ENCODE measurements at places on chromosomes 3 and 15. TPM values are rescaled to one million over a fixed set of nuclear protein-coding genes. Genes with fewer than 3 reads are reported as not detected.

DNA sequence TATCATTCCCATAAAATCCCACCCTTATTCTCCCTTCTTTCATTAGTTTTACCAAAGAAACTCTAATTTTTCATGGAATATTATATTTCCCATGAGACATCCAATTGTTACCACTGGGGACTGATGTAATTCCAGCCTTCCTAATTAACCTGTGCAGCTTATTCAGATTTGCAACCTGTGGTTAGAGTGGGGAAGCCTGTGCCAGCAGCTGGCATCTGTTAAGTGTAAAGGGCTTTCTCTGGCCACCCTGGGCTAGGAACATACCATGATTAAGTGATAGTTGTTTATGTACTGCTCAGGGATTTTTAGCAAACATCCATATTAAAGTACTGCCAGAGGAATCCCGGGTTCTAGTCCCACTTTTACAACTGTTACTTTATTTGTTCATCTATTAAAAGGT lies 78.2 kb downstream of the TPRG1 start:
- no peaks in the 10 kb centered on the region for H3K27me3 ChIP-seq
- no peak for DNase-seq
- H3K4me3 ChIP-seq: no peak overlapping the region
- H3K4me1 ChIP-seq: no peaks in the 10 kb centered on the region
- H3K36me3 ChIP-seq: peaks cover 2% of the 10 kb centered on the region

DNA sequence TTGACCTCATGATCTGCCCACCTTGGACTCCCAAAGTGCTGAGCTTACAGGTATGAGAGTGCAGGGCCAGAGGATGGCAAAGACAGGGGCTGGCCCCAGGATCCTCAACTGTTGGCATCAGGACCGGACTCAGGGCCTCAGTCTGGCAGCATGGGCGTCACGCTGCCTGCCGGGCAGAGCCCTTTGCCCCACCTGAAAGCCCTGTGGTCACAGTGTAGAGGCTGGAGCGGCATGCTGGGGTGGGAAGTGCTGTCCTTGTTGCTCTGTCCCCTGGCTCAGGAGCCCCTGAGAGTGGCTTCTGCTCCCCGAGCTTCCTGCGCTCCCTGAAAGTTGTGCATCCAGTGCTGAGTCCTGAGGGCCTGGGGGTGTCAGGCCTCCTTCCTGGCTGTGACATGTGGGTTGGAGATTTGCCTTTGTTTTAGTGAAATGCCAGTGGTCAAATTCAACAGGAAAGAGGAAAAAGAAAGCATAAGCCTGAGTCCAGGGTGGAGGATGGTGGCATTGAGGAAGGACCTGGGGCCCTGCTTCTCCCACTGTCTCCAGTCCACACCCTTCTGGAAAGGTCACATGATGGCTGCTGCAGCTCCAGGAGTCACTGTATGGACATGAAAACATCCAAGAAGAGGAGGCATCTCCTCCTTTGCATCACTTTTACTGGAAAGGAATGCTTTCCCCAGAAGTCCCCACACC lies 147.2 kb downstream of the OR4M2 start:
- H3K4me3 ChIP-seq: no peak overlapping the region
- no peaks in the 10 kb centered on the region for H3K4me1 ChIP-seq
- no peak overlapping the region for H3K27ac ChIP-seq
- H3K36me3 ChIP-seq: peaks cover 26% of the 10 kb centered on the region
- H3K27me3 ChIP-seq: no peaks in the 10 kb centered on the region
- DNase-seq: no peak

DNA sequence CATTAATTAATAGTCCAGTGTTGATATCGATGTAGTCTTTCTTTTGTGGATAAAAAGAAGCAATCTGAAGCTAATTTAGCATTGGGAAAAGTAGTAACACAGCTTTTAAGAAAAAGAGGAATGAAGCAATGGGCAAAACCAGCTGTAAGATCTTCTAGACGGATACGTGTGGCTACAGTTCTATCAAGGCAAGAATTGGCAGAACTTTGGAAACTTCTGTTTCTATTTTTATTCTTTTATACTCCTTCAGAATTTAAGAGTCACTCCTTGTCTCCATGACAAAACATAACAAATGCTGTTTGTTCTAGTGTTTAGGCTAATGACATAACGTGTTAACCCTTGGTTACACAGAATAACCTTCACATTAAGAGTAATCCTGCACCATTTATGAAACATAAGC lies 289.2 kb downstream of the ROBO2 start:
- no peak overlapping the region for H3K27ac ChIP-seq
- no peaks in the 10 kb centered on the region for H3K36me3 ChIP-seq
- no peaks in the 10 kb centered on the region for H3K4me1 ChIP-seq
- DNase-seq: no peak
- H3K4me3 ChIP-seq: no peak overlapping the region

- no peaks in the 10 kb centered on the region for H3K36me3 ChIP-seq
- peaks cover 15% of the 10 kb centered on the region for H3K27me3 ChIP-seq
- H3K4me1 ChIP-seq: no peaks in the 10 kb centered on the region
- no peak overlapping the region for H3K4me3 ChIP-seq
- no peak overlapping the region for H3K27ac ChIP-seq
Observed at GRCh38 chr3:42868841-42869240, 6.8 kb downstream of the CYP8B1 start.

Gene STRA6
- 146 TPM for total RNA-seq

DNA sequence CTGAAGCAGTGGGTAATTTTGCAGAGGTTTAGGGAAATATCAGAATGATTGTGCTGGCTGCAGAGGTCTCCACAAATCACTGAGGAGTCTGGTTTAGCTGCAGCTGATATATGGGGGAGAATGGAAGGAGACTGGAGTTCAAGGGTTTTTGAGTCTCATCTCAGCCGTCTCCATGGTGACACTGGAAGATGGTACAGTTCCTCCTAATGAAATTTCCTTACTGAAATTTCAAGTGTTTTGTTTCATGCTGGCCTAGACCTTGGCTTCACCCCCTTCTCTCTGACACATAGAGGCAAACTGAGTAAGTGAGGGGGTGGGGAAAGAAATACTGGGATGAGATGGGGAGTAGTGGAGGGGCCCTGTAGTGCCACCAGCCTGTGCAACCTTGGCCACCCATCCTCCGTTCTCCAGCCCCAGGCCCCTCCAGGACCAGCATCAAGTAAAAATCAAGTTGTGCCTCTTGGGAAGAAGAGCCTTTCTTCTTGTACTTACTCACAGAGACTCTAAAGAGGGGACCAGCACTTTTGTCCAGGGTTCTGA lies 17.8 kb upstream of the MORF4L1 start:
- peaks cover 36% of the 10 kb centered on the region for H3K4me1 ChIP-seq
- no peak for DNase-seq
- no peak overlapping the region for H3K27ac ChIP-seq
- H3K4me3 ChIP-seq: no peak overlapping the region
- H3K27me3 ChIP-seq: peaks cover under 1% of the 10 kb centered on the region
- peaks cover 7% of the 10 kb centered on the region for H3K36me3 ChIP-seq

DNA sequence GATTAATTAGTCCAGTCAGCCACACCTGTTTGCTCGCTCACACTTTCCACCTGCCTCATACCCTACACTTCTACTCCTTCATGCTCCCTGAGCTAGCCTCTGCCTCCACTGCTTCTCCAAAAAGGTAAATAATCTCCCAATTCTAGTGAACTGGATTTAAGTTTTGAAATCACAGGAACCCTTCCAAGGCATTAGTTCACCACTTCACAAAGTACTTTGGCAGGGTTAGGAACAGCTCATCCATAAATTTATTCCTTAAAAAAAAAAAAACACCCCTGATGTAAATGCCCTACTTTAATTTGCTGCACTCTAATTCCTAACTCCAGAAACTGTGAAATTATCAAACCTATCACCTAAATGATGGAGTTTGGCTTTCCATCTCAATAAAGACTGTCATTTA lies 58.3 kb downstream of the GADL1 start:
- no peaks in the 10 kb centered on the region for H3K4me1 ChIP-seq
- H3K27ac ChIP-seq: no peak overlapping the region
- H3K4me3 ChIP-seq: no peak overlapping the region
- H3K36me3 ChIP-seq: no peaks in the 10 kb centered on the region

Gene ARGFX
- not detected for total RNA-seq

DNA sequence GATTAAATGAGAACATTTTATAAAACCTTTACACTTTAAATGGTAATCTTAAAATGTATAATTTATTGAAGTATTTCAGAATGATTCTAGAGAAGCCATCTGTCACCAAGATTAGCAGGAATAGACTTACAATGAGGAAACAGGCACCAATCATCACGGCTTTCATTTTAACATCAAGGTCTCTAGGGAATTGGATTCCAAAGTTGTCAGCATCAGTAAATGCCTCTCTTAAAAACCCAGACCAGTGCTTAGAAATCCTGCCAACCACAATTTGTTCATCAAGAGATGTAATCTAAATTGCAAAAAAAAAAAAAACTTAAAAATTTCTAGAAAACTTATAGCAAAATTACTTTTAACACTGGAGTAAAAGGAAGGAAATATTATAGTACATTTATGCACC lies 20.3 kb downstream of the PLSCR2 start:
- H3K4me1 ChIP-seq: no peaks in the 10 kb centered on the region
- H3K36me3 ChIP-seq: no peaks in the 10 kb centered on the region
- no peak overlapping the region for H3K27ac ChIP-seq
- no peaks in the 10 kb centered on the region for H3K27me3 ChIP-seq

- no peak overlapping the region for H3K4me3 ChIP-seq
- no peak overlapping the region for H3K27ac ChIP-seq
- H3K27me3 ChIP-seq: no peaks in the 10 kb centered on the region
- H3K4me1 ChIP-seq: peaks cover 13% of the 10 kb centered on the region
Observed at GRCh38 chr15:78241017-78241416, 6.7 kb upstream of the ACSBG1 start.

DNA sequence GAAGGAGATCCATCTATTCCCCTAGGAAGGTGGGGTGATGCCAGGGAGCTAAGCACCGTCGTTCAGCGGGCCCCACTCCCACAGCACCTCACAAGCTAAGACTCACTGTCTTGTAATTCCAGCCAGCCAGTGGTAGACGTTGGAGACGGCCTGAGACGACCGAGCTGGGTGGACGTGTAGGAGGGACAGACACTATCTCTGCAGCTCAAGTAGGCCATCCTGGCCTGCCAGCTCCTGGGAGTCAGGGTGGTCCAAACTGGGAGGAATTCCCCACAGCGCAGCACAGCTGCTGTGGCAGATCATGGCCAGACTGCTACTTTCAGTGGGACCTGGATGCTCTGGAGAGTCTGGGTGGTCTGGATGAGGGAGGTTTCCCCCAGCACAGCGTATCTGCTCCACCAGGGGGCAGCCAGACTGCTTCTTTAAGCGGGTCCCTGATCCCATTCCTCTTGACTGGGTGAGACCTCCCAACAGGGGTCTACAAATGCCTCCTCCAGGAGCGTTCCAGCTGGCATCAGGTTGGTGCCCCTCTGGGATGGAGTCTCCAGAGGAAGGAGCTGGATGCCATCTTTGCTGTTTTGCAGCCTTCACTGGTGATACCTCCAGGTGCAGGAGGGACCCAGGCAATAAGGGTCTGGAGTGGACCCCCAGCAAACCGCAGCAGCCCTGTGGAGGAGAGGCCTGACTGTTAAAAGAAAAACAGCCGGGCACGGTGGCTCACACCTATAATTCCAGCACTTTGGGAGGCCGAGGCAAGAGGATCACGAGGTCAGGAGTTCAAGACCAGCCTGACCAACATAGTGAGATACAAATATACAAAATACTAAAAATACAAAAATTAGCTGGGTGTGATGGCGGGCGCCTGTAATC lies 27.6 kb downstream of the GNB5 start:
- peaks cover 4% of the 10 kb centered on the region for H3K4me1 ChIP-seq
- peaks cover 3% of the 10 kb centered on the region for H3K36me3 ChIP-seq
- H3K4me3 ChIP-seq: no peak overlapping the region

GRCh38 chr3:32184187-32184730 lies 54.2 kb upstream of the CMTM8 start:
- peaks cover 11% of the 10 kb centered on the region for H3K4me1 ChIP-seq
- H3K36me3 ChIP-seq: no peaks in the 10 kb centered on the region
- no peaks in the 10 kb centered on the region for H3K27me3 ChIP-seq
- no peak overlapping the region for H3K27ac ChIP-seq
- DNase-seq: no peak
- H3K4me3 ChIP-seq: no peak overlapping the region

DNA sequence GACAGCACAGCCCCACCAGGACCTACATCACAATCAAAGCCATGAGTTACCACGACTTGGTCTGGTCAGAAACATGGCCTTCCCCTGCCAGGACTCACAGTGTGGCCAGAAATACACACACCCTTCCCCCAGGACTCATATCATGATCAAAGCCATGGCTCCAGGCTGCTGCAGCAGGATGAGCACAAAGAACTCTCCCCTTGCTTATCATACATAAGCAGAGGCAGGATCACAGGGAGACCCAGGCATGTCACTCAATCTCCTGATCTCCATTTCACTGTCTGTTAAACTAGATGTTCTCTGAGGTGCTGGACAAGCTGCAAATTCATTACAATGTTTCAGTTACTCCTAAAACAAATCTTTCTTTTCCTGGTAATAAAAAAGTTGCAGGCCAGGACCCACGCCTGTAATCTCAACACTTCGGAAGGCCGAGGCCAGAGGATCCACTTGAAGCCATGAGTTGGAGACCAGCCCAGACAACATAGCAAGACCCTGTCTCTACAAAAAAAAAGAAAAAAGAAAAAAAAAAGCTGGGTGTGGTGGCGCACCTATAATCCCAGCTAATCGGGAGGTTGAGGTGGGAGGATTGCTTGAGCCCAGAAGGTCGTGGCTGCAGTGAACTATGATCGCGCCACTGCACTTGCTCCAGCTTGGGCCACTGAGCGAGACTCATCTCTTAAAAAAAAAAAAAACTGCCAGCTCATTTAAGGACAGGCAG lies 1.2 kb downstream of the PFKFB4 start:
- no peaks in the 10 kb centered on the region for H3K27me3 ChIP-seq
- H3K27ac ChIP-seq: no peak overlapping the region
- H3K4me1 ChIP-seq: peaks cover 39% of the 10 kb centered on the region
- H3K36me3 ChIP-seq: no peaks in the 10 kb centered on the region
- no peak for DNase-seq

DNA sequence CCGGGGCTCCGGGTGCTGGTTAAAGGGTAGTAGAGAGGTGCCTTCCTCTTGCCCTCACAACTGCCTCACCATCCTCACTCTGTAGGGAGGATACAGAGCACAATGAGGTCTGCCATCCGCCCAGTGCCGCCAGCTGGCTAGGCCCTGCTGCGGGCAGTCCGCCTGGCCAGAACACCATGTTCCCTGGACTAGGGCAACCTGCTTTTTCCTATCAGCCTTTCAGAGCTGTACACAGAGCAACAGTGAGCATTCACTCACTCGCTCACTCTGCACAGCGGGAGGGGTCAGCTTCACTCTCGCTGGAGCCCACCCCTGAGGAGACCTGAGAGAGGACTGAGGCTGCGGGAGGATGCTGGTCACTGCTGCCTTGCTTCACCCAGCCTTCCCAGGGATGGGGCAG lies 218.7 kb upstream of the CHRNA7 start:
- no peaks in the 10 kb centered on the region for H3K4me1 ChIP-seq
- no peak overlapping the region for H3K4me3 ChIP-seq
- no peak overlapping the region for H3K27ac ChIP-seq
- DNase-seq: no peak
- H3K27me3 ChIP-seq: no peaks in the 10 kb centered on the region
- no peaks in the 10 kb centered on the region for H3K36me3 ChIP-seq

DNA sequence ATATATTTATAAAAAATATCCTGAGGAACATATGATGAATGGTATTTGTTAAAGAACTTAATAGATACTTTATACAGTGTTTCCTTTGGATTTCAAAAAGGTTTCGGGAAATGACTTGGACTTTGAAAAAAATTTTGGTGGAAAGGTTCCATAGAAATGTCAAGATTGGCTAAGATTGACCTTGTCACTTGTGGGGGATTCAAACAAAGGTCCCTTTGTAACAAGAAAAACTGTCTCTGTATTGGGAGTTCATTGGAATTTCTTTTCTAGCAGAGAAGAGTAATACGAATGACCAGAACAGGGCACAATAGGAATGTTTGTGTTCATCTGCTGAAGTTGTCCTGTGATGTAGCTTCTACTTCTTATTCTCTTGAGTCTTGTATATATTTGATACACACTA lies 43.2 kb downstream of the ARHGEF26 start:
- peaks cover 49% of the 10 kb centered on the region for H3K4me1 ChIP-seq
- no peaks in the 10 kb centered on the region for H3K27me3 ChIP-seq
- peak overlapping the region; percentile 44 for H3K4me3 ChIP-seq
- H3K27ac ChIP-seq: peak overlapping the region; percentile 94
- no peak for DNase-seq
- H3K36me3 ChIP-seq: no peaks in the 10 kb centered on the region

Gene VIPR1
- total RNA-seq: not detected

Data from neural crest cell (in vitro differentiated cells).